ENCODE measurements at places on chromosomes 5 and 9.

GRCh38 chr5:166758151-166758550, 1533.3 kb upstream of the WWC1 start:
- no peak for DNase-seq

GRCh38 chr5:109882546-109882945, 192.8 kb downstream of the MAN2A1 start:
- DNase-seq, result no peak

- no peak for DNase-seq
Measured at GRCh38 chr5:143244990-143245389, 158.5 kb downstream of the NR3C1 start.

GRCh38 chr5:74641735-74642542, 1.4 kb upstream of the ENC1 start:
- DNase-seq, result no peak

- no peak for DNase-seq
Measured at GRCh38 chr5:80941496-80941895, 18.7 kb upstream of the RASGRF2 start.

DNA sequence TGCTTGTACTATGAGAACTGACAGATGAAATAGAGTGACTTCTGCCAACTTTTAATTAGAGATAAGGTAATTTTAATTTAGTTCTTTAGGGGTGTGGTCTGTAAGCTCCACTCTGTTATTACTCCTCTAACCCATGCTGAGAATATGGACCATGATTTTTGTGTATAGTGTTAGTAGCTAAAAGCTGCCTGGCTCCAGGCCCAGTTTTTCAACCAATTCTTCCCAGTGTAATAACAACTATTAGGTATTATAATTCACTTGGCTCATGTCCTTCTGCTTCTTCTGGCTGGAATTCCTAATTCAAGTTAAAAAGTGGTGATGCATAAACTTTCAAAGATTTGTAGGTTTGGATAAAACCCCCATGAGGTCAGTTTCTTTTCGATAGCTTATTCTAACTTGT, 216.3 kb downstream of the ISL1 start:
- DNase-seq, result no peak

DNA sequence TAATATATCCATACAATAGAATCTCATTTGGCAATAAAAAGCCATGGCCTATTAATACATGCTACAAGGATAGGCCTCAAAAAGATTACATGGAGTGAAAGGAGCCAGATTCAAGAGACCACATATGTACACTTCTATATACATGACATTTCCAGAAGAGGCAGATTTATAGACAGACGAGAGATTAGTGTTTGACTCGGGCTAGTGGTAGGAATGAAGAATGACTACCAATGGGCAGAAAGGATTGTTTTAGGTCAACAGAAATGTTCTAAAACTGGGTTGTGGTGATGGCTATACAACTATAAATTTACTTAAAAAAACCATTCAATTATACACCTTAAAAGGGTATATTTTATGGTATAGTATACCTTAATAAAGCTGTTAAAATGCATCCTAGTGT, 41.9 kb downstream of the SETX start:
- no peak for DNase-seq

DNA sequence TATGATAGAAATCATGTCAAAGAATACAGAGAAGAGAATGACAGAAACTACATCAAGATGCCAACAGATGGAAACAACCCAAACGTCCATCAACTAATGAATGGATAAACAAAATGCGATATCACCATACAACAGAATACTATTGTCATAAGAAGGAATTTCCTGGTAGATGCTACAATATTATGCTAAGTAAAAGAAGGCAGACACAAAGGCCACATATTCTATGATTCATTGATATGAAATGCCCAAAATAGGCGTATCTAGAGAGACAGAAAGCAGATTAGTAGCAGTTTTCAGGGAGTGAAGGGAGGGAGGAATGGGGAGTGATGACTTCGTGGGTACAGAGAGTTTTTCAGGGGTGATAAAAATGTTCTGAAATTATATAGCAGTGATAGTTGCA, 58.3 kb upstream of the AKNA start:
- DNase-seq, result no peak
